ENCODE measurements at places on chromosomes 6 and 20. TPM values are rescaled to one million over a fixed set of nuclear protein-coding genes. Genes with fewer than 3 reads are reported as not detected.

The RALGAPB gene
- 37.1 TPM for total RNA-seq

The IMPG1 gene
- total RNA-seq: not detected

The COL10A1 gene
- total RNA-seq: not detected

The SLC16A10 gene
- total RNA-seq: not detected

The SYCP2 gene
- total RNA-seq: 2.1 TPM

The LY6G5B gene
- total RNA-seq: 14.0 TPM

The MRAP2 gene
- total RNA-seq: 9.2 TPM

The HSF2 gene
- total RNA-seq: 15.8 TPM

The NRN1 gene
- 0.21 TPM for total RNA-seq

The NKX2-2 gene
- not detected for total RNA-seq

The FGD2 gene
- total RNA-seq: not detected

The DDAH2 gene
- 96.3 TPM for total RNA-seq

The OR2H1 gene
- total RNA-seq: not detected

The INSM1 gene
- not detected for total RNA-seq

The CRISP2 gene
- not detected for total RNA-seq

- no peak overlapping the region for H3K27ac ChIP-seq
- no peak overlapping the region for H3K4me3 ChIP-seq
- peaks cover 5% of the 10 kb centered on the region for H3K4me1 ChIP-seq
- H3K36me3 ChIP-seq: no peaks in the 10 kb centered on the region
- no peaks in the 10 kb centered on the region for H3K27me3 ChIP-seq
- peak; percentile 56 for DNase-seq
Measured at GRCh38 chr6:29499704-29500103, 11.9 kb upstream of the MAS1L start.

GRCh38 chr6:125886021-125886420 lies 70.5 kb upstream of the HINT3 start:
- no peak overlapping the region for H3K27ac ChIP-seq
- H3K4me1 ChIP-seq: peaks cover 2% of the 10 kb centered on the region
- no peaks in the 10 kb centered on the region for H3K27me3 ChIP-seq

DNA sequence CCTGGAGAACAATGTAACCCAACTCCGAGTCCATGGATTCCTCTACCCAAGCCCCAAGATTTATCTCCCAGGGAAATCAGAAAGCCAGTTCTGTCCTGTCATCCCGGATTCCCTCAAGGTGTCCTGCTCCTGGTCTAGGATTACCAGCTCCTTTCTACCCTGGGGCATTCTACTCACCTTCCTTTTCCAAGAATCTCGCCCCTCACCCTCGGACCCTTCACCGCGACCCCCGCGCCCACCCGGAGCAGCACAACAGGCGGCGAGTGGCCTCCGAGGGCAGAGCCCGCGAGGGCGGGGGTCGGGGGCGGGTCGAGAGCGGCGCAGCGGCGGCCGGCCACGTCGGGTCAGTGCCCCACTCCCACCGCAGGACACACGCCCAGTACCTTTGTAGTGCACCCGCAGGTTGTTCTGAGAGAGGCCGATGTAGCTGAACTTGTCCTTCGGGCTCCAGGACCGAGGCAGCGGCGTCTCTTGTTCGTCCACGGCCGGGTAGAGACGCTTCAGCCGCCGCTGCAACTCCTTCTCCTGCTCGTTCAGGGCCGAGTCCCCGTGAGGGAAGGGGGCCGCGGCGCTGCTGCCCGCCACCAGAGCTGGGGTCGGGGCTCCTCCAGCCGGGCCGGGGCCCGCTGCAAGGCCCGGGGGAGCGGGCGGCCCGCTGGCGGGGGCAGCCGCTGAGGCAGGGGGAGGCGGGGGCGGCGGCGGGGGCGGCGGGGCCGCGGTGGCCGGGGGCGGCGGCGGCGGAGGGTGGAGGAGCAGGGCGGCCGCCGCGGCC lies 897 bp downstream of the RANBP9 start:
- H3K36me3 ChIP-seq: peaks cover 4% of the 10 kb centered on the region
- peak; percentile 84 for DNase-seq
- H3K27ac ChIP-seq: peak overlapping the region; percentile 96

GRCh38 chr6:33716890-33717632 lies 5.6 kb upstream of the UQCC2 start:
- DNase-seq: no peak
- H3K4me1 ChIP-seq: peaks cover 11% of the 10 kb centered on the region
- H3K4me3 ChIP-seq: no peak overlapping the region

GRCh38 chr20:34309691-34310090 lies 6.5 kb upstream of the AHCY start:
- H3K4me1 ChIP-seq: peaks cover 13% of the 10 kb centered on the region
- H3K36me3 ChIP-seq: no peaks in the 10 kb centered on the region
- DNase-seq: no peak
- no peaks in the 10 kb centered on the region for H3K27me3 ChIP-seq
- no peak overlapping the region for H3K4me3 ChIP-seq

- peaks cover 11% of the 10 kb centered on the region for H3K4me1 ChIP-seq
- peak overlapping the region; percentile 78 for H3K4me3 ChIP-seq
- peak overlapping the region; percentile 31 for H3K27ac ChIP-seq
- peak; percentile 87 for DNase-seq
- no peaks in the 10 kb centered on the region for H3K27me3 ChIP-seq
- H3K36me3 ChIP-seq: no peaks in the 10 kb centered on the region
Measured at GRCh38 chr6:73388800-73389512, 5.7 kb upstream of the DDX43 start.

DNA sequence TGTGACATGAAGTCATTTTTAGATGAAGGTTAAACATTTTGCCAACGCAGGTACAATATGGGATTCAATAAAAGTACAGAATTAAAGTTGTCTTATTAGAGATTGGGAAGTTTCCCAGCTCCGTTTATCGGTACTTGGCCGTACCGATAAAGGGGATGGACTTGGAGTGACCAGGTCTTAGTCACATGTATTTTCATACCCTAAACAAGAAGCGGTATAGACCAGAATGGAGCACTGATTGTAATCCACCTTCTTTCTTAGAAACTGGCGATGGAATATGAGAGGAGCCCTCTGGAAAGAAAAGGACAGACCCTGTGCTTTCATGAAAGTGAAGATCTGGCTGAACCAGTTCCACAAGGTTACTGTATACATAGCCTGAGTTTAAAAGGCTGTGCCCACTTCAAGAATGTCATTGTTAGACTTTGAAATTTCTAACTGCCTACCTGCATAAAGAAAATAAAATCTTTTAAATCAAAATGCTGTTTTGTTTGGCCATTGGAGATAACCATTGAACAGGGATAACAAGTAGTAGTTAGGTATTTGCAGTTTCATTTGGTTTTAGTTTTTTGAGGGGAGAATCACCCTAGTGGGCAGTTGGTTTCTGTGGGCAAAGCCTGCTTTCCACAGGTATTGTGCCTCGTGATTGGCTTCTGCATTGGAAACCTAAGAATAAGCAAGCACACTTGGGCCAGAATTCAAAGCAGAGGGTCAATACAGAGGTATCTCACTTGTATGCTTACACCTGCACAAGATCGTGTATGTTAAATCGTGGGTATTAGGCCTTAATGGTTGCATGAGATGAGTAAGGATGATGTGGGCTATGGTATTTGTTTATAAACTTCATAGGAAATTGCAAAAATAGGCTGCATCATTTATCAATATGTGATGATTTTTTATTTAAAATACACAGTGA lies 11.2 kb upstream of the ZNFX1 start:
- H3K36me3 ChIP-seq: peaks cover 79% of the 10 kb centered on the region
- DNase-seq: no peak
- H3K27ac ChIP-seq: no peak overlapping the region
- no peaks in the 10 kb centered on the region for H3K27me3 ChIP-seq
- no peak overlapping the region for H3K4me3 ChIP-seq

GRCh38 chr6:125773387-125774341 lies 17.1 kb upstream of the NCOA7 start:
- H3K4me1 ChIP-seq: peaks cover 10% of the 10 kb centered on the region
- DNase-seq: no peak
- H3K36me3 ChIP-seq: no peaks in the 10 kb centered on the region
- H3K4me3 ChIP-seq: no peak overlapping the region
- no peak overlapping the region for H3K27ac ChIP-seq

DNA sequence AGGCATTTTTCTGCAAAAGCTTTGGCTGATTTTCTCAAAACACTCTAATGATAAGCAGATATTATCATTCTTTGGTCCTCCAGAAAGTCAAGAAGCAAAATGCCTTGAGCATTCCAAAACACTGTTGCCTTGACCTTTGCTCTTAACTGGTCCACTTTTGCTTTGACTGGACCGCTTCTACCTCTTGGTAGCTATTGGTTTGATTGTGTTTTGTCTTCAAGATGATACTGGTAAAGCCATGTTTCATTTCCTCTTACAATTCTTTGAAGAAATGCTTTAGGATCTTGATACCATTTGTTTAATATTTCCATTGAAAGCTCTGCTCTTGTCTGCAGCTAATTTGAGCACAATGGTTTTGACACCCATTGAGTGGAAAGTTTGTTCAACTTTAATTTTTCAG lies 35.6 kb upstream of the SDHAF4 start:
- peaks cover 11% of the 10 kb centered on the region for H3K36me3 ChIP-seq
- H3K27ac ChIP-seq: no peak overlapping the region
- H3K4me3 ChIP-seq: no peak overlapping the region
- H3K4me1 ChIP-seq: no peaks in the 10 kb centered on the region

- H3K36me3 ChIP-seq: peaks cover 4% of the 10 kb centered on the region
- H3K4me1 ChIP-seq: peaks cover 61% of the 10 kb centered on the region
- no peak for DNase-seq
- H3K4me3 ChIP-seq: peak overlapping the region; percentile 88
- H3K27me3 ChIP-seq: no peaks in the 10 kb centered on the region
Measured at GRCh38 chr20:17568045-17568788, 1.7 kb upstream of the DSTN start.

DNA sequence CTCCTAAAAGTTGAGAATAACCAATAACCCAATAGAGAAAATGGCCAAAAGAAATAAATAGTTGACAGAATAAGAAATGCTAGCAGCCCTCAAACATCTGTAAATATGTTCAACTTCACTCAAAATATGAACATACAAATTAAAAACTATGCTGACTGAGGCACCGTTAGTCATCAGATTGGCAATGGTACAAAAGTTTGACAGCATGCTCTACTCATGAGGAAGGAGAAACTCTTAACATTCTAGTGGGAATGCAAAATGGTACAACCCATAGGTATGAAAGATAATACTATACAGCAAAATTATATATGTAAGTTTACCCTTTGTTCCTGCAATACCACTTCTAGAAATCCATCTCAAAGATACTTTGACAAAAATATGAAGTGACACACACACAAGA lies 1.6 kb upstream of the ZSCAN12 start:
- H3K27ac ChIP-seq: no peak overlapping the region
- H3K4me3 ChIP-seq: no peak overlapping the region
- H3K36me3 ChIP-seq: peaks cover 20% of the 10 kb centered on the region

DNA sequence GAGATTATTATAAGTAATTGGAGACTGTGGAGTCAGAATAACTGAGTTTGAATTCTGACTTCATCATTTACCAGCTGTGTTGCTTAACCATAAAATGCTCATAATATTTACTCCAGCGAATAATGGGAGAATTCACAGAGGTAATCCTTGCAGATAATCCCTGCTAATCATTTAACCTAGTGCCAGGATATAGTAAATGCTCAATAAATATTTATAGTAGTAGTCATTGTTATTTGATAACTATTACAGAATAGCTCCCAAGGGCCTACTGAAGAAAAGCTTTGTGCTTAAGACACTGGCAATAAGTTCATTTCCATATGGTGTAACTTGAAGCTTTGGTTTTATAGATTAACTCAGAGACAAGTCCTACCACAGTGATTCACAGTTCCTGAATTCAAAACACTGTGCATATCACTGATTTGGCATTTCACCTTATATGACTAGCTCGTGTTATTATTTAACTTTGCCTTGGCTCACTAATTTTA lies 208.8 kb upstream of the PLCB4 start:
- no peaks in the 10 kb centered on the region for H3K27me3 ChIP-seq
- DNase-seq: no peak
- H3K4me1 ChIP-seq: peaks cover 32% of the 10 kb centered on the region
- H3K36me3 ChIP-seq: no peaks in the 10 kb centered on the region

DNA sequence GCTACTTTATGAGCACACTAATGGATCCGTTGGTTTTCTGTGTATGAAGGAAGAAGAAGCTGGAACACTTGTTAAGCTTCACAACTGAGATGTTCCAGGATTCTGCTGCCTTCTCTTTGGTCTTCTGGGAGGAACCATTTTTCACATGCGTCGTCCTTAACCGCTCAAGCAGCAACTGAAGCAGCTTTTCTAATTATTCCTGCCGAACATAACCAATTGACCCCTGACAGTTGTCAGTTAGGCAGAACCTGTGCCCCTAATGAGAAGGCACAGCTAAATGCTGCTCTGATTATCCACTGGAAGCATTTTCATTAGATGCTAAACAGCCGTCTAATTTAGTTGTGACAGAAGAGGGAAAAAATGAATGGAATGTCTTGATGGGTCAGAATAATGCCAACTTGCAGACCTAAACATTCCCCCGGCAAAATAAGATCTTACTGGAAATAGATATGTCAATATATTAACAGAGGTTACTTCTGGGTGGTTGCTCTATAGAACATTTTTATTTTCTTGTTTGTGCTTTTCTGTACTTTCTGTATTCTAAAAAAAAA lies 85.0 kb upstream of the SMLR1 start:
- H3K4me1 ChIP-seq: peaks cover 14% of the 10 kb centered on the region
- no peak overlapping the region for H3K4me3 ChIP-seq
- H3K27ac ChIP-seq: no peak overlapping the region
- DNase-seq: no peak
- no peaks in the 10 kb centered on the region for H3K36me3 ChIP-seq

- peak overlapping the region; percentile 88 for H3K27ac ChIP-seq
- peaks cover 13% of the 10 kb centered on the region for H3K36me3 ChIP-seq
- peaks cover 36% of the 10 kb centered on the region for H3K4me1 ChIP-seq
- peak; percentile 81 for DNase-seq
- H3K27me3 ChIP-seq: no peaks in the 10 kb centered on the region
- peak overlapping the region; percentile 36 for H3K4me3 ChIP-seq
Measured at GRCh38 chr6:169035385-169036240, 218.0 kb downstream of the THBS2 start.

GRCh38 chr6:54286141-54286540 lies 22.1 kb upstream of the TINAG start:
- no peaks in the 10 kb centered on the region for H3K27me3 ChIP-seq
- no peak for DNase-seq
- H3K27ac ChIP-seq: no peak overlapping the region
- H3K4me3 ChIP-seq: no peak overlapping the region
- peaks cover 53% of the 10 kb centered on the region for H3K4me1 ChIP-seq

GRCh38 chr6:38676236-38676973 lies 26.5 kb downstream of the GLO1 start:
- peaks cover 34% of the 10 kb centered on the region for H3K36me3 ChIP-seq
- H3K4me1 ChIP-seq: no peaks in the 10 kb centered on the region
- no peak overlapping the region for H3K27ac ChIP-seq
- H3K27me3 ChIP-seq: no peaks in the 10 kb centered on the region
- H3K4me3 ChIP-seq: no peak overlapping the region

DNA sequence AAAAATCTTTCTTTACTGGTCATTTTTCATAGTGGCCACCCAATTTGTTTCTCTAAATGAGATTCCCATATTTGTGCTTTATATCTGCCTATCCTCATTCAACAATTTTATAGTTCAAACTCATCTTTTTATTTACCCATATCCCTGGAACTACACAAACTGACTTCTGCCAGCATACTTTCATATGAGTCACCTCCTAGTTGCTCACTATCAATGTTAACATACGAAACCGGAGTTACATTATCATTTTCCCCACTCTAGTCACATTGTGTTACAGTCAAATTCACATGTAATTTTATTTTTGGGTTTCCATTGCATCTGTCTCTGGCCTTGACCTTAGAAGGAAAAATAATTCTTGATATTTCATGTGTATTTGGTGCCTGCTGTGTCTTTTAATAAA lies 499.4 kb downstream of the MAFB start:
- peaks cover 7% of the 10 kb centered on the region for H3K27me3 ChIP-seq
- no peaks in the 10 kb centered on the region for H3K36me3 ChIP-seq
- H3K4me1 ChIP-seq: peaks cover 20% of the 10 kb centered on the region
- DNase-seq: no peak
- H3K27ac ChIP-seq: no peak overlapping the region

- no peak overlapping the region for H3K4me3 ChIP-seq
- DNase-seq: no peak
- no peaks in the 10 kb centered on the region for H3K27me3 ChIP-seq
Measured at GRCh38 chr6:4367643-4368042, 232.3 kb upstream of the ECI2 start.

All from osteocyte (in vitro differentiated cells).